ENCODE measurements at places on chromosomes 12 and 14.

GRCh38 chr12:51198568-51199365 is 19.1 kb downstream of the POU6F1 start:
- DNase-seq = no peak

GRCh38 chr12:32273063-32273522 is 126.3 kb upstream of the FGD4 start:
- no peak for DNase-seq

GRCh38 chr12:54941659-54942058 is 42.9 kb downstream of the TESPA1 start:
- DNase-seq = no peak

- DNase-seq = no peak
Observed at GRCh38 chr14:80927083-80927989, 14.2 kb downstream of the CEP128 start.

GRCh38 chr14:90091393-90091792 is 29.6 kb downstream of the KCNK13 start:
- no peak for DNase-seq

DNA sequence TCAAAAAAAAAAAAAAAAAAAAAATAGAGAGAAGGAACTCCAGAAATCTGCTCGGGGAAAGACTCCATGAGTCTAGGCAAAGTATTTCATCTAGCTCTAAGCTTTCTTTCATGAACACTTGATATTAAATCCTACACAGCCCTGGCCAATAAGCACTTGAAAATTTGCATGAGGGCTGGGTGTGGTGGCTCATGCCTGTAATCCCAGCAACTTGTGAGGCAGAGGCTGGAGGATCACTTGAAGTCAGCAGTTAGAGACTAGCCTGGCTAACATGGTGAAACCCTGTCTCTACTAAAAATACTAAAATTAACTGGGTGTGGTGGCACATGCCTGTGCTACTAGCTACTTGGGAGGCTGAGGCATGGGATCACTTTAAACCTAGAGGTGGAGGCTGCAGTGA is 13.1 kb upstream of the METAP2 start:
- no peak for DNase-seq

- DNase-seq = no peak
Observed at GRCh38 chr14:54747616-54748015, 155.0 kb downstream of the GCH1 start.

GRCh38 chr14:51474854-51475253 is 176.9 kb upstream of the FRMD6 start:
- no peak for DNase-seq

GRCh38 chr14:102356280-102356679 is 6.4 kb downstream of the CINP start:
- no peak for DNase-seq

DNA sequence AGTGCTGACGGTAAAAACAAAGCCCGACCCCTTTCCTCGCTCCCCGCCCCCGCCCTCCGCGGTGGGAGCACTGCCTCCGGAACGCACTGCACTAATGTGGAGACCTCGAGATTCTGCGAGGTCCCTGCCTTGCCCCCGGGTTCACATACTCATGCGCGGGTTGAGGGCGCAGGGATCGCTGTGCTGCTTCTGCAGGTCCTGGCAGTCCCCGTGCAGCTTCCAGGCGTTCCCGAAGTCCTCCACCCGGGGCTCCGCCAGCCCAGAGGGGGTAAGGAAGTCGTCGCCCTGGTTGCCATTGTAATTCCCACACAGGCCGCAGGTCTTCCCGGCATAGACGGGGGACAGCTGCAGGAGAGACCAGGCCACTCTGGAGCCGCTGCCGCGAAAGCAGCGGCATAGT is 66.8 kb downstream of the VWF start:
- no peak for DNase-seq

- no peak for DNase-seq
Observed at GRCh38 chr12:111201036-111201435, 167.9 kb downstream of the PHETA1 start.

DNA sequence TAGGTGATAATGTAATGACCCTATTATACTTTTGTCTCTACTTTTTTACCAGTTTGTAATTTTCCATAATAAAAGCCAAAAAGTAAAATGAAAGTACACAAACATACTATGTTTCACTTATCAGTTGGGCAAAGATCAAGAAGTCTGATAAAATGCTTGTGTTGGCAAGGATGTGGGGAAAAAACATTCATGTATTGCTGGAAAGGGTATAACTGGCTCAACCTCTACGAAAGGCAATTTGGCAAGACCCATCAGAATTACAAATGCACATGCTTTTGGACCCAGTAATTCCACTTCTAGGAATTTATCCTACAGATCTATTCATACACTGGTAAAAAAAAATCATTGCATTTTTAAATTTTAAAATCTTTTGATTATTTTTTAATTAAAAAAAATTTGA is 68.0 kb downstream of the SPTB start:
- no peak for DNase-seq

DNA sequence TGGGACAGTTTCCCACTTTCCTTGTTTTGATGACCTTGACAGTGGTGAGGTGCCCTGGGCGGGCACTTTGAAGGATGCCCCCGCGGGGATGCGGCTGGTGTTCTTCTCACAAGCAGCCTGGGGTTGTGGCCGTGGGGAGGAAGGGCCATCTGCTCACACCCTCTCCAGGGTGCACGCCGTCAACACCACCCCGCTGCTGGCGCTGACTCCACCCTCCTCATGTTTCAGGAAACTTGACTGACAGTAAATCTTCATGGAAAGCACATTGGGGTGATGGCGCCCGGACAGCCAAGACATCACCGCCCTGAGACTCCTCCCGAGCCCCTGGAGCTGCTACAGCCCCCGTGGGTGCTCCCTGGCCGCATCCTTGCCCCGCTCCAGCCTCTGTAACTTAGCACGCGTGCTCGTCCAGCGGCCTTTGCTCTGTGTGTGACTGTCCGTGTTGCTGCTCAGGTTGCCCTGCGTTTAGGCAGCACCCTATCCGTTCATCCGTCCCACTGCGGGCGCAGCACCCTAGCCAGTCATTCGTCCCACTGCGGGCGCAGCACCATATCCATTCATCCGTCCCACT is 150.2 kb upstream of the C14orf180 start:
- no peak for DNase-seq

DNA sequence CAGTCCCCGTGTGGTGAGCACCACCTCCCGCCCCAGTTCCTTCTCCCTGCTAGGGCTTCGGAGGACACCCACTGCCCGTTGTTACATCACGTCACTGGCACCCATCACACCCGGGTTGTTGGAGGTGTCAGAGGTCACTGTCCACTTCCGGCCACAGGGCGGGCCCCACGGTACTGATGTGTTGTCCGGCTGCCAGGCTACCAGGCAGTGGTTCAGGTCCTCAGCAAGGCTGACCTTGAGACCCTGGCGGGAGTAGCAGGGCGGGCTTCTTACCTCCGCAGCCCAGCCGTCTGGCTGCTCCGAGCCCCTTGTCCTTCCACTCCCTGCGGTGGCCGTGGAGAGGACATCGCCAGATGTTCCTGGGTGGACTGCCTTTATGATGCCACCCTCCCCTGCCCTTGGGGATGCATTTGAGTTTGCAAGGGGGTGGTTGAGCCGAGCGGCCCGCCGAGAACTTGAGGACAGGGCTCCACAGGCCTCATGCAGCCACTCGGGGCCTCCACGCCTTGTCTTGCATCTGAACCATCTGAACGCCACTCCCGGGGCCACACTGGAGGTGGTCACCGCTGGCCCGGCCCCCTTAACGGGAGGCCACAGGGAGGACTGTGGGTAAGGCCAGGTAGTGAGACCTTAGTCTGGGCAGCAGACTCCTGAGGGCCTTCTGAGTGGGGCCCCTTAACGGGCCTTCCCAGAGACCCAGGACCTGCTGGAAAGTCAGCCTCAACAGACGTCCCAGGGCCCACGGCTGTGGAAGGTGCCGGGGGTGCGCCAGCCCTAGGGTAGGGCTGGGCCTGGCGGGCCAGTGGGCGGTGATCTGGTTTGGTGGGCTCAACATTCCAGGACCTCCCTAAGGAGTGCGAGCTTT is 27.1 kb upstream of the PLD4 start:
- no peak for DNase-seq

- DNase-seq = no peak
Observed at GRCh38 chr12:122867691-122868461, 28.0 kb downstream of the VPS37B start.

DNA sequence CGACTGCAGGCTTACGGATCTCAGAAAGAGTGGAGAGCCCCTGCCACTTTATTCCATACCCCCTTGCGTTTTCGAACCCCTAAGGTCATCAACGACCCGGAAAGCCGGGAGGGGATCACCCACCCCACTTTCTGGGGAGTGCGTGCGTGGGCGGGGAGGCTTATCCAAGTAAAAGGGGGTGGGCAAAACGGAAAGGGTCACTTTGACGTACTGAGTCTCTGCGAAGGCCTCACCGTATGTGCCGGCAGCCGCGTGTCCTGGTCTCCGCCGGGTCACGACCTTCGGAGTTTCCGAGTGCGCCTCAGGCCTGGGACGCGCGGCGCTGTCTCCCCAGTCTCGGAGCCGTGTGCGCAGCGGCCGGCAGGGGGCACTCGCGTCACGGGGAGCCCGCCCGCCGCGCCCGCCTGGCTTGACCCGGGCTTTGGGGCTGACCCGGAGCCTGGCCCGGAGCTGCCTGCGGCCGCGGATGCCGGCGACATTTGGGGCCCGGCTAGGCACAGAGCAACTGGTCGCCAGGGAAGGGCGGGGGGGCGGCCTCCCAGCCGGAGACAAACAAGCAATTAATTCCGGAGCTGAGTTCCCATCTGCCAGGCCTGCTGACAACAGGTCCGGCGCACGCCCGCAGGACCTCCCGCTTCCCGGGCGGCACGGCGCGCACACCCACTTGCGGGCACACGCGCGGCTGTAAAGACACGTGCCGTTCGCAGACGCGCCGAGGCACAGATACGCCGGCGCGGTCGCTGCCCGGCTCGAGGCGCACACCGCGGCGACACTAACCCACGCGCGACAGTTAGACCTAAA is 890 bp upstream of the KIF26A start:
- no peak for DNase-seq

GRCh38 chr12:77723308-77723707 is 107.4 kb upstream of the NAV3 start:
- DNase-seq = no peak

DNA sequence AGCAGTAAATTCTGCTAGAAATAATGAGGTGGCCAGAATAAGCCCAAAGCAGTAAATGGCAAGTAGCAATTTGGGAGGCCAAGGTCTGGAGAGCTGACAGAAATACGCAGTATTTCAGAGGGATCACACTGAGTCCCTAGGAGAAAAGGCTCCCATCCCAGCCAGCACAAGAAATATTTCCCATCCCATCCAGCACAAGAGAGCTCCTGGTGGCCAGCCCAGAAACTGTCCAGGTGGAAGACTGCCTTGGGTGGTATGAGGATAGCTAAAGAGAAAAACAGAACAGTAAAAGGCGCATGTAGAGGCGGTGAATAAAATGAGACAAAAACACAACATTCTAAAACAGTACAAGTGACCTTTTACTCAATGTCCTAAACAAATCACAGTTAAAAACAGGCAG is 120.7 kb downstream of the HECTD4 start:
- no peak for DNase-seq
